CD4-positive, alpha-beta T cell treated with Interleukin-17A for 4 hours (primary cell): ENCODE measurements at places on chromosomes 2 and 18.

DNA sequence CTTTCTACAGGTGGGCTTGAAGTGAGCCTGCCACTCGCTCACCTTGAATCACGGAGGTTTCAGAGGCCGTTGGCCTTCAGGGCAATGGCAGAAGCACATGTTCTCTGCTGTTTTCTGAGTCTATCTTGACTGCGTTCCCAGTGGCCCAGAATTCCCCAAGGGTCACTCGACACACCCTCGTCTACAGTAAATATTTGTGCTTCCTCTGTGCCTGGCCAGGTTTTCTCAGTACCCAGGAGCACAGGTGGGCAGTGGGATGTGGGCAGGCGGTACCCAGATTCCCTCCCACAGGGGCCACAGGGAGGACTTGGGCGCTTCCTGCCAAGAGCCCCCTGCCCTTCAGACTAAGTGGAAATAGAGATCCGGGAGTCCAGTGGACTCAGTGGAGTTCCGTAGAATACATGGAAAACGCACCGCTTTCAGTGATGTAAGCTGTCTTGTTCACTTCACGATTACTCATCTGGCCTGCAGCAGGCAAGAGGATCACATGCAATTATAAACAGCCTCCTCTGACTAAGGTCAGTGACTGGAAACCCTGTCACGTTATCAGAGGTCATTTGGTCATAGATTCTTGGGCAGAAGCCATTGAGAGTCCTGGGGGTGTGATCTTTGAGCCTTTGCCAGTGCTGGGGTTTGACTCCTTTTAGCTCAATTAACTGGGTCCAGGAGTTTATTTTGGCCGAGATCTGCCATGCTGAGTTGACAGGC is 179.8 kb downstream of the NEDD4L start:
- no peak for DNase-seq

- DNase-seq, result peak; percentile 25
Measured at GRCh38 chr2:100940766-100941645, 61.1 kb upstream of the RPL31 start.

DNA sequence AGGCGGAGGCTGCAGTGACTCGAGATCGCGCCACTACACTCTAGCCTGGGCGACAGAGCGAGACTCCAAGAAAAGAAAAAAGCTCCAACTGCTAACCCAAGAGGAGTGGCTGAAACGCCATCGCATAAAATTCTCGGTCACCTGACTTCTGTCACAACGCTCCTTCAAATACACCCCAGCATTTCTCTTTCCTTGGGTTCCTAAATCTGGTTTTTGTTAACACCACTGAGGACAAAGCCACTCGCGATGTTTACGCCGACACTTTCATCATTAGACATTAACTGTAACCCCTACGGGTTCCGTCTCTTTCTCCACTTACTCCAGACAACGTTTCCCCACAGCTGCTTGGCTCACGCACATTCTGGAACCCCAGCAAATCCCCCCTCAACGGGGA is 679 bp downstream of the CLK1 start:
- peak; percentile 22 for DNase-seq

DNA sequence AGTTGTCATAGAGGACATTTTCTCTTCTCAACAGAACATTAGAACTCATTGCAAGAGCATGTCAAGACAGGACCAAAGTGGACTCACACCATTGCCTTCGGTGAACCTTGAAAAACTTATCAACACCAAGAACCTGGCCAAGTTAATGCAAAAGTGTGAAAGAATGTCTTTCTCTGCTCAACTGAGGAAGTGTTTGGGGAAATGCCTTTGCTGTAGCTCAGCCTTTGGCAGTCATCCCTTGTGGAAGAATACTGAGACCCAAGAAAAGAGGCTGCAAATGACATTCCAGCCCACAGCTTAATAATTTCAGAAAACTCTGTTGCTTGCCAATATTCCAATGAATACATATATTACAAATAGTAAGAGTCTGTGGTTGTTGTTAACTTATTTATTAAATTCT is 728.8 kb upstream of the PIK3C3 start:
- no peak for DNase-seq
